ENCODE measurements at places on chromosomes 4 and X. TPM values are rescaled to one million over a fixed set of nuclear protein-coding genes. Genes with fewer than 3 reads are reported as not detected.

DNA sequence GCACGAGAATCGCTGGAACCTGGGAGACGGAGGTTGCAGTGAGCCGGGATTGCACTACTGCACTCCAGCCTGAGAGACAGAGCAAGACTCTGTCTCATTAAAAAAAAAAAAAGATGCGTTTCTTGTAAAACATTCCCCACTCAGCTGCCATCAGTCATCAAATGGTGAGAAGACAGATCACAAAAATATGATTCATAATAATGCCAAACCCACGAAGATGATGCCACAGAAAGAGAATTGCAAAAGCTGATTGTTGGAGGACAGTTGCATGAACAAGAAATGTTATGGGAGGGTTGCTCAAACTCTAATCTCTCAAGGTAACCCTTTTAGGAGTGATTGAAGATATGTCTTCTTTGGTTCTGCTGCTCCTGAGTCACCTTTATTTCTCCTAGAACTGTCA is 21.4 kb upstream of the SMIM14 start:
- no peaks in the 10 kb centered on the region for H3K27me3 ChIP-seq
- no peaks in the 10 kb centered on the region for H3K36me3 ChIP-seq
- no peak for DNase-seq
- no peak overlapping the region for H3K27ac ChIP-seq
- peaks cover 6% of the 10 kb centered on the region for H3K4me1 ChIP-seq

DNA sequence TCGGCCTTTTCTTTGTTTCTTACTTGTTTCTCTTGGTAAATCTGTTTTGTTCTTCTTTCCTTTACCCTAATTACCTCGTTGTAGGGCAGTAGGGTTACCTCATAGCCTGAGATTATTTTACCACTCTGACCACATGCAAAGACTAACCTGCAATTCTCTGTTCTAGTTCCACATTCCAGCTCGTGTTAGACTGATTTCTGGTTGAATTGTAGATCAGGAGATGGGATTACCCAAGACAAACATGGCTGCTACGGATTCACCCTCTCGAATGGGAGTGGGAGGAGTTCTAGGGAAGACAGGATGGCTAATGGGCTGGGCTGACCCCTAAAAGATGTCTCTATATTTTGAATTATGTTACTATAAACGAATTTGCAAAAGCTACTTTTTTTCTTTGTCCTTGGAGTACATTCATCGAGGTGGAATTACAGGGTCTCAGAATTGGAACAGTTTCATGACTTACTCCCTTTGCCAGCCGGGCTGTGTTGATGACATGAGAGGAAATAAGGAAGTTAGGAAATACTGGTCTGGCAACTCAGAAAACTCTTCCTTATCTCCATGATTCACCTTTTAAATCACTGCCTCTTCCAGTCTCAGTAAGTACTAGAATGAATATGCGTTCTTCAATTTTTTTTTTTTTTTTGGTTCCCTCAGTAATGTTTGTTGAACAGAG is 36.7 kb upstream of the FBXW7 start:
- no peaks in the 10 kb centered on the region for H3K27me3 ChIP-seq
- H3K4me1 ChIP-seq: peaks cover 20% of the 10 kb centered on the region
- no peak overlapping the region for H3K4me3 ChIP-seq
- DNase-seq: no peak
- H3K36me3 ChIP-seq: no peaks in the 10 kb centered on the region

DNA sequence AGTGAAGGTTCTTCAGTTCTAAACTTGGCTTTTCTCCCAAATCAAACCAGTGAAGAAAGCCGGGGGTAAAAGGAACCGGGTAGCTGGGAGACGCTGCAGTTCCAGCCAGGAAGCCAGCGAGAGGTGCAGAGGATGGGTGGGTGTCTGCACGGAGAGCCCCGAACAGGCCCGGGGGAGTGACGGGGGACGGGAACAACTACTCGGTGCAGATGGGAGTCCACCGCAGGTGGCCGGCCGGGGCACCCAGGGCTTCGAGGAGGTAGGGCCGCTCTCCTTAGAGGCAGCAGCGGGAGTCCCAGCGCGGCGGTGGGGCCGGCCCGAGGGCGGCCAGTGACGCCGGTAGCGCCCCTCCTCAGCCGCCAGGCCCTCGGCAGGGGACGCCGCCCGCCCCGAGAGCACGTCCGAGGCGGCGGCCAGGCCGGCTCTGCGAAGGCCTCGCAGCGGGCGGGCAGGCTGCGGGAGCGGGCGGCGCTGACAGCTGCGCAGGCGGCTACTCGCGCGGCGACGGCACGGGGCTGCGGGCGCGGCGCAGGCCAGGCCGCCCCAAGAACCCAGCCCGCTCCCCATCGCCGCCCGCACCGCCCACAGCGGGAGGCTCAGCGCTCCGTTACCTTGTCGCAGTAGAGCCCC is 449 bp downstream of the FBXL5 start:
- H3K27ac ChIP-seq: peak overlapping the region; percentile 98
- H3K4me1 ChIP-seq: peaks cover 58% of the 10 kb centered on the region
- peak overlapping the region; percentile 94 for H3K4me3 ChIP-seq
- DNase-seq: peak; percentile 70
- no peaks in the 10 kb centered on the region for H3K27me3 ChIP-seq
- no peaks in the 10 kb centered on the region for H3K36me3 ChIP-seq

The SEPSECS gene
- 9.2 TPM for total RNA-seq

- peak overlapping the region; percentile 79 for H3K4me3 ChIP-seq
- H3K27me3 ChIP-seq: no peaks in the 10 kb centered on the region
- DNase-seq: peak; percentile 45
- H3K36me3 ChIP-seq: no peaks in the 10 kb centered on the region
- H3K27ac ChIP-seq: peak overlapping the region; percentile 91
Measured at GRCh38 chrX:41922431-41923151, 763 bp downstream of the CASK start.

GRCh38 chrX:39627257-39627656 is 470.5 kb downstream of the BCOR start:
- no peaks in the 10 kb centered on the region for H3K27me3 ChIP-seq
- no peak for DNase-seq
- H3K4me1 ChIP-seq: peaks cover 2% of the 10 kb centered on the region
- no peak overlapping the region for H3K27ac ChIP-seq
- H3K36me3 ChIP-seq: no peaks in the 10 kb centered on the region
- H3K4me3 ChIP-seq: no peak overlapping the region

DNA sequence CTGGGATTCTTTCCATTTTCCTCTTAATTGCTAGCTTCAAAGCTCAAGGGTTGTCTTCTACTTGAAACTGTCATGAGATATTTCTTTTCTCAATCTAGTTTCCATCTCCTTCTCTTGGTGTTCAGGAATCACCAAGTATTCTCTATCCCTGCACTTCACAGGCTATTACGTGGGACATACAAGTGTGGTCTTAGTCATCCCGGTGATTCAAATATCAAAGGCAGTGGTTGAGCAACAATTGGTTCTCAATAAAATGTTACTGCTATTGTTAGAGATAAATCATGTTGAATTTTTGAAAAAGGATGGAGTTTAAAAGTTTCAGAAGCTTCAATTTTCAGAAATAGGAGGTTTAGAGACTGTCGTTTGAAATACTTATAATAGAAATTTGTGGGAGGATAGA is 812.9 kb downstream of the FSTL5 start:
- H3K27ac ChIP-seq: no peak overlapping the region
- no peak overlapping the region for H3K4me3 ChIP-seq
- no peaks in the 10 kb centered on the region for H3K27me3 ChIP-seq
- no peaks in the 10 kb centered on the region for H3K36me3 ChIP-seq
- DNase-seq: no peak
- no peaks in the 10 kb centered on the region for H3K4me1 ChIP-seq

DNA sequence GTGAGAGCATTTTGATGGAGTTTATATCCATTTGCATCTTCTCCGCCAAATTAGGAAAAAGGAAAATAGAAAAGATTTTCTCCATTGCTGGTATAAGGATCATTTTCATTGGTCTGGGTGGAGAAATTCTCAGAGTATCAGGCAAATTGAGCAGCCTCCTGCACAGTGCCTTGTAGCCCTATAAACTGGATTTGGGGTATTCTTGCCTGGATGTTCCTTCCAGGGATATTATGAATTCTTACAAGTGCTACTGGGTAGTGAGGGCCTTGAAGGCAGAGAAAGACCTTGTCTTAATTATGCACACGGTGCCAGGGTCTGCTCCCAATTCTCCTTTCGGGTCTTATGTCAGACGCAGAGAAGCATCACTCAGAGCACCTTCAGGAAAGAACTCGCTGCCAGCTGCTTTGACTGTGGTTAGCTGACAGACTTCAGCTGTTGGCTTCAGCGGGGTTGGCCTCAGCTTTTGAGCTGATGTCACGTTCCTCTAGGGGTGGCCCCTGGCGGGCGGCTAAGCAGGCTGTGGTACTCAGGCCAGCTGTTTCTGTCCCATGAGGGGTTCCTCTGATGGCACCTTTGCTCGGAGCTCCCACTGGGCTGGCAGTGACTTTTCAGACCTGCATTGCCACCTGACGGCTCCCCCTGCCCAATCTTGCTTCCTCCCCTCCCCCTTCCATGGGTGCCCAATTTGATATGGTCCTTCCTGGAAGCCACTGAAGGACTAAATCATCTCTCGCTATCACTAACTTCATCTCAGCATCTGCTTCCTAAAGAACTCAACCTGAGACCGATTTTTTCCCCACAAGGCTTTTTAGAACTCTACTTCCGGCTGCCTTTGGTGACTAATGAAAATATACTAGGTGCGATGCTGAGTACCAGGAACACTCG is 519.5 kb downstream of the BCOR start:
- no peak for DNase-seq
- H3K36me3 ChIP-seq: no peaks in the 10 kb centered on the region

- no peak overlapping the region for H3K27ac ChIP-seq
- DNase-seq: no peak
- H3K27me3 ChIP-seq: no peaks in the 10 kb centered on the region
- H3K36me3 ChIP-seq: no peaks in the 10 kb centered on the region
Measured at GRCh38 chr4:81845761-81846160, 374.1 kb upstream of the RASGEF1B start.

DNA sequence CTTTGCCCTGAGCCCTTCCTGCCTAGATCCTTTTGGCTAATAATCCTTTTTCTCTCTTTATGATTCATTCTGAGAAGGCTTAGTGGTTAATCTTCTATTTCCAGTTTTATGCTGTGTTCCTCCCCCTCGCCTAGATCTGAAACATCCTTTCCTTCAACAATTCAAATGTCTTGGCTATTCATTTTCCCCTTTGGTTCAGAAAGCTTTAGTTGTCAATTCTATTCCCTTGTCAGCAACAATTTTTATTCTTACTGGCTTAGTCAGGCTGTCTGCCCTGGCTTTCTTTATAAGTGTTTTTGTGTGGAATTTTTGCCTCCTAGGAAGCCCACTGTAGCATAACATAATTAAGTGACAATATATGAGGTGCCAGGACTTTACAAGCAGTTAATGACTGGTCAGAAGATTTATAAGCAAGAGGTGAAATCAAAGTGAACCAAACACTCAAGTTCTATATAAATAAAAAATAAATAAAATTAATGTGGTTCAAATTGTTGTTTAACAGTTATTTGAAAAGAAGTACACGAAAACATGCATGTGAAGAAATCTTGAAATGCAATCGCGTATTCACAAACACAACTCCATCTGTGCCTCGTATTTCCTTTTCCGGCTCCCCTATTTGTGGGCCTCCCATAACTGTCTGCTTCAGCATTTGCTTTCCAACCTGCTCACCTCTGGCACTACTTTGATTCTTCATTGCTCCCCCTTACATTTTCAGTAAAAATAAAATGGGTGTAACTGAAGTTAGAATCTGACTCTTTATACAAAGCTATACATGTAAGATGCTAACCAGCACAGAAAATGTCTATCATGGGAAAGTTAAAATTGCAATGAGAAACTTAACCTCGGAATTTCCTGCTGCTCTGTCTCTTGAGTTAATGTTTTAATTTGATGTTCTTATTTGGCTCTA is 235.4 kb downstream of the SPRY1 start:
- H3K4me1 ChIP-seq: peaks cover 11% of the 10 kb centered on the region
- peak overlapping the region; percentile 6 for H3K27ac ChIP-seq
- H3K27me3 ChIP-seq: no peaks in the 10 kb centered on the region
- no peak overlapping the region for H3K4me3 ChIP-seq
- peaks cover 4% of the 10 kb centered on the region for H3K36me3 ChIP-seq

DNA sequence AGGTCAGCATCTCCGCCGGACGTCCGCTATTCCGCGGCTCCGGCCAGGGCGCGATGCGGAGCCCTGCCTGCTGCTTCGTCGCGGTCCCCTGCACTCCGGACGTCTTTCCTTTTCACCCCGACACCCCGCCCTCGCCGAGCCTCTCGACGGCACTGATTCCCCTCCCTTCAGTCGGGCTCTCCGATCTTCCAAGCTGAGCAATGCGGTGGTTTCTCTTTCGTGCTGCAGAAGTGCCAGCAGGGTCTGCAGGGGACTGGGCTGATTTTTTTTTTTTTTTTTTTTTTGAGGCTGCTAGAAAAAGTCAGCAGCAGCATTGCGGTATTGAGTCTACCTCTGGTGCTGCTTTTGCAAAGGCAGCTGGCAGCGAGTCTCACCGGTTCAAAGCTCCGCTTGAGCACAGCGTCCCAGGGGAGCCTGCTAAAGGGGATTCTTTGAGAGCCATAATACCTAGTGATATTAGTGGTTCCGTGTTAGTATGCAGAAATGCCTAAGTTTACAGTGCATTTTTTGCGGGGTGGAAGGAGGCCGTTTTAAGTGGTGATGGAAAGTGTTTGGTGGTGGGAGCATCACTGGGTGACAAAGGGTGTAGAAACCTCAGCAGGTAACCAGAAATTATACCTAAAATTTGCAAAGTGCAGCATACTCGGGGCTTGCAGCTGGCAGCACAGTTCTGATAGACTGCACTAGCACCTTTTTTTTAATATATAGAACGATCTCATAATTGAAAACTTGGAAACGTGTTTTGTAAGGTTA is 969 bp downstream of the STIM2 start:
- peaks cover 62% of the 10 kb centered on the region for H3K4me1 ChIP-seq
- H3K27ac ChIP-seq: peak overlapping the region; percentile 99
- no peak for DNase-seq
- H3K4me3 ChIP-seq: peak overlapping the region; percentile 97
- no peaks in the 10 kb centered on the region for H3K36me3 ChIP-seq
- no peaks in the 10 kb centered on the region for H3K27me3 ChIP-seq

The FGA gene
- not detected for total RNA-seq

- H3K36me3 ChIP-seq: no peaks in the 10 kb centered on the region
- no peaks in the 10 kb centered on the region for H3K27me3 ChIP-seq
Measured at GRCh38 chrX:76971393-76972376, 475.5 kb upstream of the FGF16 start.

GRCh38 chr4:138298866-138299265 is 56.7 kb upstream of the SLC7A11 start:
- H3K27ac ChIP-seq: no peak overlapping the region
- no peak overlapping the region for H3K4me3 ChIP-seq
- H3K4me1 ChIP-seq: peaks cover 13% of the 10 kb centered on the region
- no peak for DNase-seq
- H3K36me3 ChIP-seq: no peaks in the 10 kb centered on the region

The SSX1 gene
- total RNA-seq: not detected

DNA sequence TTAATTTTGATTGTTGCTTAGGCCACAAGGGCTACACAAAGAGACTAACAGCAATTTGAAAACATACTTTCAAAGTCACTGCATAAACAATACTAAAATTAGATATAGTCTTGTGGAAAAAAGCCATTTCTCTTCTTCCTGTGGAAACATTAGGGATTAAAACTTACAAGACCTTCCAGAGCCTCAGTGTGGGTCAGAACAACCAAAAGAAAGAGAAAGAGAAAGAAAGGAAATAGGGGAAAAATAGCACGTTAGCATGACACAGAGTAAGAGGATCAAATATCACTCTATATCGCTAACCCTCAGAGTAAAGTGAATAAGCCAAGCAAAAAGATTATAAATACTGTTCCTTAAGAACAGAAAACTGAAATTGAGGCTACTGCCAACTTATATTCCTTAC is 127.8 kb upstream of the DIAPH2 start:
- DNase-seq: no peak
- H3K27me3 ChIP-seq: no peaks in the 10 kb centered on the region
- H3K36me3 ChIP-seq: no peaks in the 10 kb centered on the region
- H3K4me3 ChIP-seq: no peak overlapping the region
- peaks cover 2% of the 10 kb centered on the region for H3K4me1 ChIP-seq
- H3K27ac ChIP-seq: no peak overlapping the region

Data from mesothelial cell of epicardium (in vitro differentiated cells).